Psoas muscle (tissue), 8 donors: ENCODE measurements at places on chromosomes 1 and 21. TPM values are rescaled to one million over a fixed set of nuclear protein-coding genes. Genes with fewer than 3 reads are reported as not detected.
A peak's percentile ranks its signal among the peaks of the same experiment; 100 is the strongest.

Gene ADAMTS4
- 1.3 TPM for total RNA-seq

Gene POGK
- 10.1 TPM for total RNA-seq

Gene KCNJ9
- not detected for total RNA-seq

Gene ZNF436
- total RNA-seq, result 9.6 TPM

- DNase-seq, result no peak
These were observed 51.4 kb upstream of the C8B start for GRCh38 chr1:57017200-57017599.

DNA sequence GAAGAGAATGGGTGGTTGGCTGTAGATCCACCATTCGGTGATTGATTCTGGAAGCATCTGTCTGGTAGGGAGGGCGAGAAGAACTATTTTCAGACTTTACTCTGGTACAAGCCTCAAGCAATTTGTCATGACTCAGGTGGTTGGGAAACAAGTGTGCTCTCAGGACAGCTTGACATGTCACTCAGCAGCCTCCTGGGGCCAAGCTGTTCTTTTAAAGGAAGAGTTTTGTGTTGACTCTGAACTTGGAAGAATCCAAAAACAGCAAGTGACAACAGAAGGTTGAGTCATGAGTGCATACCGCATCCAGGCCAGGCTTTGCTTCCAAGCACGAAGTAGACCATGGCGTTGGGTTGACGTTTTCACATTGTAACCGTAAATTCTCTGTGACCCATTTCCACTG lies 65.9 kb downstream of the CLIC6 start:
- peak; percentile 74 for DNase-seq

GRCh38 chr1:26887125-26887524 lies 3.0 kb downstream of the GPN2 start:
- DNase-seq, result no peak

GRCh38 chr1:23177438-23178380 lies 9.1 kb upstream of the LUZP1 start:
- peak; percentile 79 for DNase-seq

- DNase-seq, result no peak
These were observed 155.2 kb upstream of the KAZN start for GRCh38 chr1:14443164-14443787.

DNA sequence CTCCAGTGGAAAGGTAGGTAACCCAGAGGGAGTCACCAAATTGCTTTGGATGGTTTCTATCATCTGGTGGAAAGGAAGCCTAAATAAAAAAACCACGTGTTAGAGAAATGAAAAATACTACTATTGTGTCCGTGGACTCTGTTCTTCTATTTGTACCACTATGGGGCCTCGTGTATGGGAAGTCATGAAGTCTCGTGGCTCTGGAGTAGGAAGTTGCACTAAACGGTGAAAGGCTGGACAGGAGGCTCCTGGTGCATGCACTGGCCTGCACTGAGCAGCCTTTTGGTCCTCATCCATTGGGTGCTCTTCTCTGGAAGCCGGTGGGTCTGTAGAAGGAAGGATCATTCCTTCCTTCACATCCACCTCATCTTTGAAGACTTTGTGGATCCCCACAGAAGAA lies 17.0 kb downstream of the F3 start:
- no peak for DNase-seq

GRCh38 chr1:196409586-196409985 lies 198.7 kb downstream of the KCNT2 start:
- no peak for DNase-seq

GRCh38 chr1:26097696-26098095 lies 13.9 kb upstream of the PDIK1L start:
- DNase-seq, result no peak

DNA sequence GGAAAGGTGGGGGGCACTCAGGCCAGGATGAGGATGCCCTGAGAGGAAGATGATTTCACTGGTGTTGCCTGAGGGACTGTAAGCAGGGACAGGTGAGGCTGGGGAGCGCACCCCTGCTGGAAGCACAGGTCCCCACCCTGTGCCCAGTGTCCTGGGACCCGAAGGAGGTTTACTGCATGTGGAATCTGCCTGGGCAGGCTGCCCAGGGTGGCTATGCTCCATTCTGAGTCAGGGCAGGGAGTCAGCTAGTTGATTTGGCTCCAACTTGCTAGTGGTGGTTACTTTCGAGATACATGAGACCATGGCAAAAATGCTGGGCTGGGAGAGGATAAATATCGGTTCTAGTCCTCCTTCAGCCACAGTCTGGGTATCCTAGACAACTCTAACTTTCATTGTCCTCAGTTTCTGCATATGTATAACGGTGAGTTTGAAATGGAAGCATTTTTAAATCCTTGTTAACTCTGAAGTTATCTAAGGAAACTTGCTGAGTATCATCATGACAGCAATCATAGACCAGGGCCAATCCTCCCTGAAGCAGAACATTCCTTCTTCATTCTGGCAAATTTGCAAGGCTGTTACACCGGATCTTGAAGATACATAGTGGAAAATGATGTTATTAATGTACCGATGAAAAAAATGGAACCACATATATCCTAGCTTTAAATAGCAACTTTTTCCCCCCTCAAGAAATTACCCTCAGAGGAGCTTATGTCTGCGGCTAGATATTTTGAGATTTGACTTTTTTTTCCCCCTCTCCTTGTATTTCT lies 7.7 kb downstream of the TLR5 start:
- DNase-seq, result peak; percentile 85

- peak; percentile 13 for DNase-seq
These were observed 18.2 kb upstream of the RNF223 start for GRCh38 chr1:1092149-1092855.

- DNase-seq, result no peak
These were observed 142.8 kb upstream of the COA6 start for GRCh38 chr1:234230414-234230862.

DNA sequence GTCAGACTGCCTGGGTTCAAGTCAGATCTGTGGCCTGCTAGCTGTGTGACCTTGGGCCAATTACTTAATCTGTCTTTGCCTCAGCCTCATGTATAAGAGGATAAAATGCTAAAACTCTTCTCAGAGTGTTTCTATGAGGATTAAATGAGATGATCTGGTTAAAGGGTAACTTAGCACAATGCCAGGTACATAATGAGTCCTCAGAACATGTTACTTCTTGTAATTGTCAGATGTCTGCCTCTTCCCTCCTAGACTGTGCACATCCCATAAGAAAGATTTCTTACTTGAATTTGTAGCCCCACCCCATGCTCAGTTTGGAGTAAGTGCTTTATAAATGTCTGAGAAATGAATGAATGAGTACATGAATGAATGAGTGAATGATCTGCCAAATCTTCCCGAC lies 34.6 kb upstream of the HIVEP3 start:
- no peak for DNase-seq

- no peak for DNase-seq
These were observed 34.6 kb downstream of the EIF2D start for GRCh38 chr1:206577626-206578025.

- no peak for DNase-seq
These were observed 2.1 kb upstream of the TTLL7 start for GRCh38 chr1:84000954-84001495.

DNA sequence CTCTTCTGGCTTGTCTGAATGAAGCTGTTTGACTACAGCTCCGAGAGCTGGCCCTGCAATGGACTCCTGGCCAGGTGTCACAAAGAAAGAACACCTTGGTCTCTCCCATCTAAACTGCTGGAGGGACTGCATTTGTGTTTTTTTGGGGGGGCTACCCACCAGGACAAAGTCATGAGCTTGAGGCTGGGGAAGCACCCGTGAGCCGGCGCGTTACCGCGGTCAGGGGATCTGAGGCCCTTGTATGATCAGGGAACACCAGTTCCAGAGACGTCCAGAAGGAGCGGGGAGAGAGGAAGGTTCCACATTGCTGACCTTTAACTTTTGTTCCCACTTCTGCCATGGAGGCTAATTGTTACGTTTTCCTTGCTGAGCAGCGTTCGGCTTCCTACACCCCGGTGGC lies 84.5 kb upstream of the C1orf174 start:
- no peak for DNase-seq

- DNase-seq, result no peak
These were observed 9.4 kb downstream of the TIAM1 start for GRCh38 chr21:31334648-31335121.

- no peak for DNase-seq
These were observed 378.4 kb downstream of the SETD4 start for GRCh38 chr21:35681946-35682345.

GRCh38 chr1:10475510-10475909 lies 760 bp downstream of the PEX14 start:
- DNase-seq, result no peak

DNA sequence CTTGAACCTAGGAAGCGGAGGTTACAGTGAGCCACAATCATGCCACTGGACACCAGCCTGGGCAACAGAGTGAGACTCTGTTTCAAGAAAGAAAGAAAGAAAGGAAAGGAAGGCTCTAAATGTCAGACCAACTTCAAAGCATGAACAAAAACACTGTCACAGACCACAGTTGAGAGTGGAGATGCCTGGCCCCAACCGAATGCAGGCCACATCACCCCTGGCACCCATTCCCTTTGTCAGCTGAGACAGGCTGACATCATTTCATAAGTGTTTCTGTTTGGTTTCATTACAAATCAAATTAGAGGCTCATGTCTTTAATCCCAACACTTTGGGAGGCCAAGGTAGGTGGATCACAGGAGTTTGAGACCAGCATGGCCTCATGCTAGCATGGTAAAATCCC lies 28.6 kb upstream of the NADK start:
- DNase-seq, result no peak

DNA sequence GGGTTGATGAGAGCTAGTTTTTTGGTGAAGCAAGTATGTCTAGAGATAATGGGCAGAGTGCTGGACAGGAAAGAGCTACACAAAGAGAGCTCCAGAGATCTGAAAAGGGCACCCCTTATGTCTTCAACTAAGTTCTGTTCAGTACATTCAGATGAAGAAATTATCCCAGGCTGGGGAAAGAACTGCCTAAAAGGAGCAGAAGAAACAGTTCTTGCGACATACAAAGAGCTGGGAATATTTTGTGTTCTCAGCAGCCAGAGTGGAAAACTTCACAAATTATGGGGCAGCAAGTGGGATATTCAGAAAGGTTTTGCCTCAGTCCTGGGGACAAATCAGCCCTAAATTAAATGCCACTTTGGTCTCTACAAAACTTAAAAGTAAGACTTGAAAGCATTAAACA lies 17.4 kb upstream of the CCN1 start:
- DNase-seq, result no peak

DNA sequence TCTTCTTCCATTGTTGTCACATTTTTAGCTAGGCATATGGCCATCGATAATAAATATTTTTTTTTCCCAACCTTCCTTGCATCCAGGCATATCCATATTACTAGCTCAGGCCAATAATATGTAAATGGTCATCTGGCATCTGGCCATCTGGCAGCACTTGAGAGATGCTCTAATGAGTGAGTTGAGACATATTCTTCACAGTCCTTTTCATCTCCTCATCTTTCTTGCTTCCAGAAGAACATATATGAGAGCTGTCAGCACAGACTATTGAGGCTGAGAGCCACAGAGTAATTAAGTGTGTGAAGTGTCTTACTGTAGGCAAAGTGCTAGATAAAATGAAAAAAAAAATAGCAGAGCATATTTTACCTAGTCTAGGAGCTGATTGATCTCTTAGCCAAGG lies 628.4 kb upstream of the TMPRSS15 start:
- DNase-seq, result no peak

- DNase-seq, result no peak
These were observed 59.3 kb downstream of the PLPP3 start for GRCh38 chr1:56520016-56520601.

- DNase-seq, result no peak
These were observed 3.2 kb upstream of the C1orf162 start for GRCh38 chr1:111470596-111470995.

GRCh38 chr1:21750841-21751240 lies 32.1 kb downstream of the USP48 start:
- DNase-seq, result no peak

DNA sequence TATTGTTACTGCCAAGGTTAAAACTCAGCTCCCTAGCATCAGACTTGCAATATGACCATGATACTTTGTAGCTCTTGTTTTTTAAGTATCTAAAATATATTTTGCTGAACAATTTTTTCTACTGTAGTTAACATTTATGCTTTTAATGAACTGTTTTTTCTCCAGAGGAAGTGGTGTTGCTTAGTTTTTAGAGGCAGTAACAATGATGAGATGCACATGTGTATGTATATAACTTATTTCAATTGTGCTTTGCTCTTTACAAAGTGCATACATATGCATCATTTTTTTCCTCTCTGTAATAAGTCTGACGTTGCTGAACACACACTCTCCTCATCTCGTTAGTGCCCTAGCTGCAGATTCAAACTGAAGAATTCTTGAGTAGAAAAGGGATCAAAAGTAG lies 418.8 kb downstream of the ZP4 start:
- DNase-seq, result no peak

DNA sequence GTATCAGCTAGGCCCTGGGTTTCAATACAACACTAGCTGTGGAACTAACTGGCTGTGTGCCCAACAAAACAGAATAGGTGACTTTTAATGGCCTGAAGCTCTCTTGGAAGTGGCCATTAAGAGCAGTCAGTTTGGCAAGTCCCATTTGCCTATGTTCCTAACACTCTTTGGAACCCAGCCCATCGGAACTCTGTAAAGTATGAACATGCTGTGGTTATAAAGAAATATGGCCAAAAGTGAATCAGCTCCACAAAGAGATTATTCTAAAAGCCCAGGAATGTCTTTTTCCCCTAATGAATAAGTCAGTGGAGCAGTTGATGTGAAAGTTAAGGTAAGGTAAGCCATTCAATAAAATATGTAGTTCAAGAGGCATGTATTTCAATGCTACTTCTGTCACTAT lies 223.7 kb upstream of the ADAMTS5 start:
- no peak for DNase-seq
